ENCODE measurements at places on chromosomes 16 and 17. TPM values are rescaled to one million over a fixed set of nuclear protein-coding genes. Genes with fewer than 3 reads are reported as not detected.

PLXDC1 gene
- 9.3 TPM for polyA plus RNA-seq

GJC1 gene
- 24.6 TPM for polyA plus RNA-seq

CCDC144A gene
- 3.8 TPM for polyA plus RNA-seq

SECTM1 gene
- 5.5 TPM for polyA plus RNA-seq

SRCIN1 gene
- 1.2 TPM for polyA plus RNA-seq

KRT23 gene
- 0.23 TPM for polyA plus RNA-seq

- no peak for DNase-seq
Observed at GRCh38 chr16:81601601-81602255, 157.1 kb downstream of the CMIP start.

- DNase-seq: no peak
Observed at GRCh38 chr17:46127524-46127923, 65.7 kb downstream of the KANSL1 start.

- no peak for DNase-seq
Observed at GRCh38 chr16:25785361-25785760, 93.6 kb downstream of the HS3ST4 start.

GRCh38 chr17:8481089-8481488 is 45.4 kb downstream of the NDEL1 start:
- no peak for DNase-seq

DNA sequence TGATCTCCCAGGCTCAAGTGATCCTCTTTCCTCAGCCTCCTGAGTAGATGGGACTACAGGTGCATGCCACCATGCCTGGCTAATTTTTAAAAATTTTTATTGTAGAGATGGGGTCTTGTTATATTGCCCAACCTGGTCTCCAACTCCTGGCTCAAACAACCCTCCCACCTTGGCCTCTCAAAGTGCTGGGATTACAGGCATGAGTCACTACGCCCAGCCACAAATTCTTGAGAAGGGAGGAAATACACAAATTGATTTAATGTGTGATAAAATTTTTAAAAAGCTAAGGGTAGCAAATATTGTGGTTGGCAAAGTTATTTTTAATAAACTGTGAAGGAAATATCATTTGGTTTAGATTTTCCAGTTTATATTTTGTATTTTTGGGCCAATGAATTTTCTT is 9.6 kb downstream of the ITGAD start:
- no peak for DNase-seq

- DNase-seq: no peak
Observed at GRCh38 chr16:75485230-75486013, 9.8 kb downstream of the CHST6 start.

GRCh38 chr16:5603836-5604235 is 506.2 kb upstream of the EEF2KMT start:
- no peak for DNase-seq

DNA sequence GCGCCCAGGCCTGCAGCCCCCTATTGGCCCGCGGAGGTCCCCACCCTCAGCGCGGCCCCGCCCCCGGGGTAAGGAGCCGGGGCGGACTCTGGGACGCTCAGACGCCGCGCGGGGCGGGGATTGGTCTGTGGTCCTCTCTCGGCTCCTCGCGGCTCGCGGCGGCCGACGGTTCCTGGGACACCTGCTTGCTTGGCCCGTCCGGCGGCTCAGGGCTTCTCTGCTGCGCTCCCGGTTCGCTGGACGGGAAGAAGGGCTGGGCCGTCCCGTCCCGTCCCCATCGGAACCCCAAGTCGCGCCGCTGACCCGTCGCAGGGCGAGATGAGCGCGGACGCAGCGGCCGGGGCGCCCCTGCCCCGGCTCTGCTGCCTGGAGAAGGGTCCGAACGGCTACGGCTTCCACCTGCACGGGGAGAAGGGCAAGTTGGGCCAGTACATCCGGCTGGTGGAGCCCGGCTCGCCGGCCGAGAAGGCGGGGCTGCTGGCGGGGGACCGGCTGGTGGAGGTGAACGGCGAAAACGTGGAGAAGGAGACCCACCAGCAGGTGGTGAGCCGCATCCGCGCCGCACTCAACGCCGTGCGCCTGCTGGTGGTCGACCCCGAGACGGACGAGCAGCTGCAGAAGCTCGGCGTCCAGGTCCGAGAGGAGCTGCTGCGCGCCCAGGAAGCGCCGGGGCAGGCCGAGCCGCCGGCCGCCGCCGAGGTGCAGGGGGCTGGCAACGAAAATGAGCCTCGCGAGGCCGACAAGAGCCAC is at the start of gene NHERF1:
Gene NHERF1, plus strand, starts transcription at position 100 of the 750 bp plus-strand sequence. Its CDS starts 219 bp downstream, at position 319.
- DNase-seq: peak; percentile 92

- no peak for DNase-seq
Observed at GRCh38 chr17:75812096-75813013, 27.7 kb downstream of the UNK start.

- no peak for DNase-seq
Observed at GRCh38 chr16:51111759-51112158, 39.3 kb downstream of the SALL1 start.

- no peak for DNase-seq
Observed at GRCh38 chr16:19831678-19832077, 53.0 kb downstream of the GPRC5B start.

GRCh38 chr17:28807925-28808634 is 34.5 kb downstream of the FAM222B start:
- DNase-seq: no peak

- DNase-seq: no peak
Observed at GRCh38 chr16:11964761-11965551, at the start of gene TNFRSF17. Gene TNFRSF17 (plus strand): TSS chr16:11965210. CDS start chr16:11965325, 115 bp downstream.

DNA sequence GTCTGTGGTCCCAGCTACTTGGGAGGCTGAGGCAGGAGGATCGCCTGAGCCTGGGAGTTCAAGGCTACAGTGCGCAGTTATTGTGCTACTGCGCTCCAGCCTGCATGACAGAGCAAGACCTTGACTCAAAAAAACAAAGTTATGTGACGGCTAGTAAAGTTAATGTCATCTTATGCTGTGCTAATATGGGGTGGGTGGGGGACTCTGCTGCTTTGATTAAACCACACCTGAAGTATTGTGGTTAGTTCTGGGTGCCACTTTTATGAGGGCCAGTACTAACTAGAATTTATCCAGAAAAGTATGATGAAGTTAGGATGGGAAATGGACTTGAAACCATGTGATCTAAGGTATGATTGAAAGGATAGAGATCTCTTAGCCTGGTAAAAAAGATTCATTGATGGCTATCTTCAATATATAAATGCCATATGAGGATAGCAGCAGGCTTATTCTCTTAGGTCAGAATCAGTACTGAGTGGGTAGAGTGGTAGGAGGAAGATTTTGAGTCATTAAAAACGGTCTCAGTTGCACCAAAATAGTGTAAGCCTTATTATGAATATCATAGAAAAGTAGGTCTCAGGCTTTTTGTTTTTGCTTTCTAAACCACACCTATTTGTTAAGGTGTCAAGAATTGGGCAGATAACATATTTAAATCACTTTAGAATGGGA is 5.6 kb downstream of the WSB1 start:
- no peak for DNase-seq

GRCh38 chr16:85650844-85651628 is 37.7 kb downstream of the GINS2 start:
- no peak for DNase-seq

- DNase-seq: peak; percentile 86
Observed at GRCh38 chr17:81481073-81481799, 31.4 kb downstream of the ACTG1 start.

- no peak for DNase-seq
Observed at GRCh38 chr17:35748341-35748841, 4.6 kb downstream of the GAS2L2 start.
